ENCODE measurements at places on chromosomes 13 and 19.
A peak's percentile ranks its signal among the peaks of the same experiment; 100 is the strongest.

- DNase-seq = no peak
Observed at GRCh38 chr19:29702161-29702962, 12.7 kb downstream of the C19orf12 start.

DNA sequence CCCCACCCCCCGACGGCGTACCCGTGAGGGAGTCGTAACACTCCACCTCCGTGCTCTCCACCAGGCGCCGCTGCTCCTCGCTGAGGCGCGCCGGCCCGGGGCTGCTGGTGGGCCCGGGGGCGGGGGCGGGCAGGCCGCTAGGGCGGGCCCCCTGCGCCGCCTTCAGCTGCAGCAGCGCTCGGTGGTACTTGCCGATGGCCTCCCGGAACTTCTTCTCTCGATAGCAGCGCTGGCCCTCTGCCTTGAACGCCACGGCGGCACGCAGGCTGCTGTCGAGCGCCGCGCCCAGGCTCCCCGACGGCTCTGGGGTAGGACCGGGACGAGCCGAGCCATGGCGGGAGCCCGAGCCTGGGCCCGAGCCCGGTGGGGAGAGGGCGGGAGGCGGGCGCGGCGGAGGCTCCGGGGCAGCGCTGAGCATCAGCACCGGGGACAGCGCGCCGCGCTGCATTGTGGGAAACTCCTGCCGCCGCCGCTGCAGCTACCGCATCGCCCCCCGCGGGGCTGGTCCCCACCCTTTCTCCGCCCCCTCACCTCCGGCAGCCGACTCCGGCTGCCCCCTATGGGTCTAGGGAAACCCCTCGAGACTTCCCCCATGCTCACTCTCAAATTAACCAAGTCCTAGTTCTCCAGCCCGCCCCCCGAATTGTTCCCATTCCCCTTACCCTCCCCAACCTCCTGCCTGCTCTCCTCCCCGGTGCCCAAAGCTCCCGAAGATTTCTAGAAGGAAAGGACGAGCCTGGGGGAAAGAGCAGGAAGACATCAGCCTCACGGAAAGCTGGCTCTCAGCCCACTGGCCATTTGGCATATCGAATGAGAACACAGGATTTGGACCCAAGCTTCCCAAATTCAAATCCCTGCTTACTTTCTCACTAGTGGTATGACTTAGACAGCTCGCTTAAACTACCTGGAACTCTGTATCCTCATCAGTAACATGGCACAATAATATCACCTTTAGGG is at the start of gene TTC9B:
TTC9B (minus strand) TSS at position 451 of the 957 bp plus-strand sequence; CDS start at position 448, 3 bp downstream.
- DNase-seq = no peak

GRCh38 chr19:39996218-39996810 is 546 bp upstream of the ZNF546 start:
- DNase-seq = peak; percentile 58

- no peak for DNase-seq
Observed at GRCh38 chr13:94328381-94329041, 151.0 kb downstream of the DCT start.

- no peak for DNase-seq
Observed at GRCh38 chr19:964761-965694, 19.1 kb upstream of the WDR18 start.

GRCh38 chr13:100588331-100589177 is at the start of gene GGACT:
GGACT (minus strand) TSS chr13:100588789; CDS start chr13:100532591, 56,198 bp downstream.
- peak; percentile 65 for DNase-seq

DNA sequence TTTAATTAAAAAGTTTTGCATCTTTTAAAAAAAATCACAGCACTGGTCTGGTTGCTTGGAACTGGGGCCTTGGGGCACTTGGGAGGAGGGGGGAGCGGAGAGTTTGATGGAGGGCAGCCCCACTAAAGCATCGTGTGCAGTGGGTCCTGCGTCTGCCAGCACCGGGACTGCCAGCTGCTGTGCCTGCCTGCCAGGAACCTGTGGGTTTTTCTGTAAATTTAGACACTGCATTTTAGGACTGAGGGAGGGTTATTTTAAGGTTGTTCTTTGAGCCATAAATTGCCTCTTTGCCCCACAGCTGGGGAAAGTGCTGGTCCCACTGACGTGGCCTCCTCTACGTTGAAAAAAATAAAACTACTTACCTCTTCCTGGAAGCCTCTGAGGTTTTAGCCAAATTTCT is 2.9 kb downstream of the KLF2 start:
- peak; percentile 40 for DNase-seq
